Ovary (tissue), 10 donors: ENCODE measurements at places on chromosomes 11 and 22. TPM values are rescaled to one million over a fixed set of nuclear protein-coding genes. Genes with fewer than 3 reads are reported as not detected.

- no peak overlapping the region for H3K27ac ChIP-seq
- no peak overlapping the region for H3K4me3 ChIP-seq
- H3K36me3 ChIP-seq, result no peaks in the 10 kb centered on the region
- H3K27me3 ChIP-seq, result no peaks in the 10 kb centered on the region
- no peaks in the 10 kb centered on the region for H3K4me1 ChIP-seq
- DNase-seq, result no peak
These were observed 854 bp downstream of the ABCC8 start for GRCh38 chr11:17475666-17476316.

- DNase-seq, result no peak
- no peaks in the 10 kb centered on the region for H3K36me3 ChIP-seq
- H3K27ac ChIP-seq, result no peak overlapping the region
- H3K4me1 ChIP-seq, result no peaks in the 10 kb centered on the region
- no peaks in the 10 kb centered on the region for H3K27me3 ChIP-seq
These were observed 83.2 kb upstream of the SYT13 start for GRCh38 chr11:45369313-45369712.

Gene TBX1
- not detected for total RNA-seq

DNA sequence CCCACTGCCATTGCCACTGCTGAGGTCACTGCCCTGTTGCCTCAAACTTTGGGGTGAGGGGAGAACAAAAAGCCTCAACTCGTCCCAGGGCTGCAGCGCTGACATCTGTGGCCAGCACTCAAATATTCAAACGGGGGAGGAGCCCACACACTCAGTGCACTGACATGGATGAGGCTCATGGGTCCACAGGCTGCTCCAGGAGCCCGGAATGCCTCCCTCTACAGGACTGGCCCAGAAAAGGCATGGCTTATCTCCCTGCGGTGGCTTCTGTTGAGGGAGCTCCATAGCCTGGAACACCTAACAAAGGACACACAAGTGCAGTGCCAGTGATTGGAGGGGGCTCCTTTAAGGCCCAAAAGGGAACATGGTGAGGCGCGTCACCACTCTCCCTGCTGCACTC, 341.1 kb upstream of the LUZP2 start:
- no peak overlapping the region for H3K27ac ChIP-seq
- H3K27me3 ChIP-seq, result no peaks in the 10 kb centered on the region
- H3K36me3 ChIP-seq, result no peaks in the 10 kb centered on the region
- no peak for DNase-seq

GRCh38 chr22:24985826-24986214, 33.3 kb downstream of the KIAA1671 start:
- no peaks in the 10 kb centered on the region for H3K27me3 ChIP-seq
- no peak overlapping the region for H3K27ac ChIP-seq
- peaks cover 14% of the 10 kb centered on the region for H3K4me1 ChIP-seq

DNA sequence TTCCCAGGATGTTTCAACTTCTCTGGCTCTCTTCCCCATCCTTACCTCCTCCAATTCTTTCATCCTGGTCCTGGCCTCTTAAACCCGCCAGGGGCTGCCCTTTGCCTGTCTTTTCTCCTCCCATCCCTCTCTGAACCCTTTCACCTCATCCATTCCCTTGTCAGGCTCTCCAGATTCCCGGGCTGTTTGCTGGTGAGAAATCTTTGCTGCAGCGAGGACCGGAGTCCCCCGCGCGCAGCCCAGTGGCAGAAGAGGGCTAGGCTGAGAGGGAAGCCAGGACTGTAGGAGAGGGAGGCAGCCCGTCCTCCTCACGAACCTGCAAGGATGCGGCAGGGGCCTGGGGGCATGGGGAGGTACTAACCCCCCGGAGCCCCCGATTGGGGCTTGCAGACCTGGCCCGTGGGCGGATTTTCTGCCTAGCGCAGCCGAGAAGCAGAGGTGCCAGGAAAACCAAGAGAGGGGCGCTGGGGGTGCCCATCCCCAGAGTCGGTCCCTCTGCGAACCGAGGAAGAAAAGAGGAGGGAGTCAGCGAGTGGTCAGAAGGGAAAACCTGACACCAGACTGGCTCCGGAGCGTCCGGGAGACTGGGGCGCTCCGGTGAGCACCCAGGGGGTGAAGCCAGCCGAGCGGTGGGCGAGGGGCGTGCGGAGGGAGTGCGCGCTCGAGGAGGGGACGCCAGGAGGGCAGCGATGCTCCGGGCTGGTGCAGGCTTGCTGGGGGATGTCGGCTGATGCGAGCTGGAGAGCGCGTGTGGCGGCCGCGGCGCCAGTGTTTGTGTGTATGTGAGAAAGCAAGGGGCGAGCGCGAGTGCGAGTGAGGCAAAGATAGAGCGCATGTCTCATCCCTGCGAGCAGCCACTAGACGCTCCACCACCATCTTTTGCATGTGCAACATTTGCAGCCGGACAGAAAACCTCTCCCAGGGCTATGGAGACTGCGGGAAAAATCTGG, at the start of gene GRIA4:
TSS of gene GRIA4 (plus strand) at position 242 of the 950 bp plus-strand sequence. CDS start 925 bp downstream, outside the sequence.
- H3K27ac ChIP-seq, result no peak within 1 kb of the TSS
- H3K4me1 ChIP-seq, result peaks cover 1% of the 10 kb centered on the region
- no peaks in the 10 kb centered on the region for H3K36me3 ChIP-seq

DNA sequence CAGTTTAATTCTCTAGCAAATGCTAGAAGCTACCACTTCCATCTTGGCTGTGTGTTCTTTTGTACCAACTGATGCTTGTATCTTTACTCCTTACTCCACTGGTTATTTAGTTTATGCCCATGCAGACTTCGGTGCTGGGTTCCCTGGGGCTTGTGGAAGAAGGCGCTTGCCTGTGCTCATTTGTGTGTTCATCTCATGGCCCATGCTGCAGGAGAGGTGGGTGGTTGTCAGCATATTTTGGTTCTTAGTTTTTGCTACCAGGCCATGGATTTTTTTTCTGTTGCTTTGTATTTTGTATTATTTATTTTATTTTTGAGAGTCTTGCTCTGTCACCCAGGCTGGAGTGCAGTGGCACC, 22.4 kb downstream of the MICAL2 start:
- no peak overlapping the region for H3K4me3 ChIP-seq
- no peaks in the 10 kb centered on the region for H3K4me1 ChIP-seq
- no peaks in the 10 kb centered on the region for H3K27me3 ChIP-seq
- no peaks in the 10 kb centered on the region for H3K36me3 ChIP-seq
- no peak overlapping the region for H3K27ac ChIP-seq
- DNase-seq, result no peak

Gene SMPD1
- 30.6 TPM for total RNA-seq

- H3K27me3 ChIP-seq, result no peaks in the 10 kb centered on the region
- H3K4me1 ChIP-seq, result no peaks in the 10 kb centered on the region
- no peaks in the 10 kb centered on the region for H3K36me3 ChIP-seq
These were observed 502.1 kb downstream of the MN1 start for GRCh38 chr22:27299181-27300085.

GRCh38 chr11:117232092-117232878, at the start of gene RNF214:
Gene RNF214, plus strand, starts transcription at chr11:117232671. Its CDS starts 1,602 bp downstream, at chr11:117234273.
- DNase-seq, result peak; percentile 88
- H3K27ac ChIP-seq, result peak within 1 kb of the TSS; percentile 93
- no peaks in the 10 kb centered on the region for H3K36me3 ChIP-seq
- H3K27me3 ChIP-seq, result no peaks in the 10 kb centered on the region

GRCh38 chr11:64656862-64657261, 65.8 kb downstream of the SLC22A12 start:
- H3K4me3 ChIP-seq, result no peak overlapping the region
- H3K4me1 ChIP-seq, result no peaks in the 10 kb centered on the region
- H3K36me3 ChIP-seq, result no peaks in the 10 kb centered on the region

DNA sequence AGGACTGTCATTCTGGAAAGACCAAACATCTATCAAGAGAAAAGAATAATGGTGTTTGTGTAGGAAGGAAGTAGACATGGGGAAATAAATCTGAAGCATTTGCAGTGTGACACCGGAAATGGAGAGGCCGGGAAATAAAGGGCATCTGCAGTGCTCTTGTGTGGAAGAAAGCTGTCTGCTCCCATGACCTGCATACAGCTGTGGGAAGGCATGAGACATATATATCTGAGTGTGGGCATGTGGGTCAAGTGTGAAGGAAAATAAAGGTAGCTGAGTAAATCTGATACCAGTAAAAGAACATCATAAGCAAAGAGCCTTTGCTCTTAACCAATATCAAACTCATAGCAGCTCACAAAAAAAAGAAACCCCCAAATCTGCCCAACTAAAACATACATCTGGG, 72.1 kb upstream of the OR5AK2 start:
- no peak overlapping the region for H3K27ac ChIP-seq
- H3K4me1 ChIP-seq, result no peaks in the 10 kb centered on the region
- DNase-seq, result no peak
- H3K36me3 ChIP-seq, result no peaks in the 10 kb centered on the region
- no peaks in the 10 kb centered on the region for H3K27me3 ChIP-seq

GRCh38 chr11:76664578-76665061, 5.9 kb downstream of the LRRC32 start:
- H3K4me1 ChIP-seq, result peaks cover 5% of the 10 kb centered on the region
- H3K27me3 ChIP-seq, result no peaks in the 10 kb centered on the region
- no peak overlapping the region for H3K27ac ChIP-seq
- no peak overlapping the region for H3K4me3 ChIP-seq
- no peaks in the 10 kb centered on the region for H3K36me3 ChIP-seq

DNA sequence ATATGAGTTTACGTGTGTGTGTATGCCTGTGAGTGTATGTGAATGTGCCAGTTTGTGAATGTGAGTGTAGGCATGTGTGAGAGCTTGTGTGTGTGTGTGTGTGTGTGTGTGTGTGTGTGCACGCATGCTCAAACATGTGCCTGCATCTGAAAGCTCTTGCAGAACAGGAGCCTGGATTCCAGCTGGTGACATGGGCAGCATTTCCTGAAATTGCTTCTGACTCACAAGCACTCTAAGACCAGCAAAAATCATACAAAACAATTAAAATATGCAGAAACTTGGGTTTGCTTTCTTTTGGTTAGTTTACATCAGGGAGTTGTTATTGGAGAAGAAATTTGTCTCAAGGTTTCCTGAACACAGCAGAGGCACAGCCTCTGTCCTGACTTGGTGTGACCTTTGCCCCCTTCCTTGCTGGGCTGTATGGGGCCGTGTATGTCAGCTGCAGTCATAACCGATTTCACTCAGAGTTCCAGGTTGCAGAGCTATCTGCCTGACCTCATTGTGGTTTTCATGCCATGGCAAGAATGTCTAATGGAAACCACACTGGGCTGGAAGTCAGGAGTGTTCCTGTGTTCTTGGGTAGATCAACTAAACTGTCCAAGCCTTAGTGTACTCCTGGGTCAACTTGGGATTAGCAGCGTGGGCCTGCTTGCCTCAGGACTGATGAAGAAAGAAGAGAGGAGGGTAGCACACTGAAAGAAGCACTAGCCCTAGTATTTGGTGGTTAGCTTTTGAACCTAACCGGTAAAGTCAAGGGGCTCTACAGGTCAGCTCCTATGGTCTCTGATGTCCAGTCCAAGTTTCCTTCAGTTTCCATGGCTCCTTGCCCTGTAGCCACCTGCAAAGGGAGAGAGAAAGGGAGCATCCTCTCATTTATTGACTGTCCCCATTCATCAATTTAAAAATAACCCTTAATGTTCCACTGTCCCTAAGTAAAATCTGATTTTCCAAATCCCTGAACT, 143.7 kb downstream of the SNX19 start:
- no peaks in the 10 kb centered on the region for H3K27me3 ChIP-seq
- no peak for DNase-seq
- H3K4me1 ChIP-seq, result peaks cover 18% of the 10 kb centered on the region
- H3K27ac ChIP-seq, result no peak overlapping the region
- H3K4me3 ChIP-seq, result no peak overlapping the region

DNA sequence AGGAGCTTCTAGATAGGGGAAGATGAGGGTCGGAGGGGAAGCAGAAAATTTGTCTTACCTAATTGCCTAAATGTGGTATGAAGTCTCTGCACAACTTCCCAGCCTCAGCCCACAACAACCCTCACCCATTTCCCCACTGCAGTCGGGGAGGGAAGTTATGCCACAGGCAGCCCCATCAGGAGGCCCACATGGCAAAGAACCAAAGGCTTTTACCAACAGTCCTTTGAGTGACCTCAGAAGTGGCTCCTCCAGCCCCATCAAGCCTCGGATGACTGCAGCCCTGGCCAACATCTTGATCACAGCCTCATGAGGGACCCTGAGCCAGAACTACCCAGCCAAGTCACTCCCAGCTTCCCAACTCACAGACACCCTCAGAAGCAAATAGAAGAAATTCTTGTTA, 54.8 kb downstream of the CHST1 start:
- H3K27me3 ChIP-seq, result no peaks in the 10 kb centered on the region
- no peak for DNase-seq
- no peak overlapping the region for H3K27ac ChIP-seq
- no peaks in the 10 kb centered on the region for H3K4me1 ChIP-seq
- H3K4me3 ChIP-seq, result no peak overlapping the region
- H3K36me3 ChIP-seq, result no peaks in the 10 kb centered on the region

DNA sequence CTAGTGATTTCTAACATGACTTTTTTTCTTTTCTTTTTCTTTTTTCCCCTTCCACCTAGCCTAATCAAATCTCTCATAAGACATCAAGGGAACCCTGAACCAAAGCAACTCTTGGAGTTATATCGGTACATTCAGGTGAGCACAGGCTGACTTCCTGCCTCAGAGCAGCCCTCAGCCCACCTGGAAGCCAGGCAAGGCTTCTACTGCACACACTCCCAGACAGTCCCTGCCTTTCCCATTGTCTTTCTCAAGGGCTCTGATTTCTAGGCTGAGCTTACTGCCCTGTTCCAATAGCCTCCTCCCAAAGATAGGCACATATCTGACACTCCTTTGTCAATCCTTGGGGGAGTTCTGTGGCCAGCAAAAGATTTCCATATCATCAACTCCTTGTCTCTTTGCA, 629.5 kb downstream of the NTM start:
- no peaks in the 10 kb centered on the region for H3K4me1 ChIP-seq
- no peak overlapping the region for H3K27ac ChIP-seq
- H3K36me3 ChIP-seq, result no peaks in the 10 kb centered on the region
- no peaks in the 10 kb centered on the region for H3K27me3 ChIP-seq

- H3K4me1 ChIP-seq, result peaks cover 55% of the 10 kb centered on the region
- peak overlapping the region; percentile 96 for H3K27ac ChIP-seq
These were observed 19.6 kb upstream of the C11orf96 start for GRCh38 chr11:43922744-43923405.

- no peak for DNase-seq
- peak overlapping the region; percentile 52 for H3K4me3 ChIP-seq
- no peaks in the 10 kb centered on the region for H3K36me3 ChIP-seq
- no peaks in the 10 kb centered on the region for H3K27me3 ChIP-seq
- peaks cover 3% of the 10 kb centered on the region for H3K4me1 ChIP-seq
- H3K27ac ChIP-seq, result peak overlapping the region; percentile 94
These were observed 332 bp downstream of the TEAD1 start for GRCh38 chr11:12674571-12674935.

- no peak for DNase-seq
- no peak overlapping the region for H3K4me3 ChIP-seq
- H3K27me3 ChIP-seq, result no peaks in the 10 kb centered on the region
- no peaks in the 10 kb centered on the region for H3K4me1 ChIP-seq
- no peaks in the 10 kb centered on the region for H3K36me3 ChIP-seq
These were observed 16.7 kb downstream of the PAFAH1B2 start for GRCh38 chr11:117160826-117161225.

Gene SLC22A6
- total RNA-seq, result not detected

GRCh38 chr22:37681001-37681424, 5.1 kb upstream of the NOL12 start:
- no peak overlapping the region for H3K4me3 ChIP-seq
- no peaks in the 10 kb centered on the region for H3K27me3 ChIP-seq
- no peaks in the 10 kb centered on the region for H3K36me3 ChIP-seq
- H3K4me1 ChIP-seq, result no peaks in the 10 kb centered on the region
- H3K27ac ChIP-seq, result no peak overlapping the region

- no peak overlapping the region for H3K27ac ChIP-seq
- no peak overlapping the region for H3K4me3 ChIP-seq
- no peaks in the 10 kb centered on the region for H3K27me3 ChIP-seq
- H3K36me3 ChIP-seq, result no peaks in the 10 kb centered on the region
- DNase-seq, result no peak
These were observed 5.2 kb upstream of the RASSF10 start for GRCh38 chr11:13003736-13004493.

Gene VWCE
- total RNA-seq, result 10.0 TPM

Gene BATF2
- total RNA-seq, result 1.5 TPM

GRCh38 chr11:62143727-62144126, 19.9 kb downstream of the INCENP start:
- H3K36me3 ChIP-seq, result no peaks in the 10 kb centered on the region
- DNase-seq, result peak; percentile 24
- H3K4me1 ChIP-seq, result no peaks in the 10 kb centered on the region
- no peaks in the 10 kb centered on the region for H3K27me3 ChIP-seq
- H3K27ac ChIP-seq, result no peak overlapping the region
- H3K4me3 ChIP-seq, result no peak overlapping the region
